ENCODE measurements at places on chromosomes 16 and 17. TPM values are rescaled to one million over a fixed set of nuclear protein-coding genes. Genes with fewer than 3 reads are reported as not detected.

GRCh38 chr17:77528516-77529327, 388.0 kb downstream of the SEC14L1 start:
- peak; percentile 46 for DNase-seq

SDR42E2 gene
- not detected for total RNA-seq

CCNF gene
- total RNA-seq = 1.6 TPM

DNA sequence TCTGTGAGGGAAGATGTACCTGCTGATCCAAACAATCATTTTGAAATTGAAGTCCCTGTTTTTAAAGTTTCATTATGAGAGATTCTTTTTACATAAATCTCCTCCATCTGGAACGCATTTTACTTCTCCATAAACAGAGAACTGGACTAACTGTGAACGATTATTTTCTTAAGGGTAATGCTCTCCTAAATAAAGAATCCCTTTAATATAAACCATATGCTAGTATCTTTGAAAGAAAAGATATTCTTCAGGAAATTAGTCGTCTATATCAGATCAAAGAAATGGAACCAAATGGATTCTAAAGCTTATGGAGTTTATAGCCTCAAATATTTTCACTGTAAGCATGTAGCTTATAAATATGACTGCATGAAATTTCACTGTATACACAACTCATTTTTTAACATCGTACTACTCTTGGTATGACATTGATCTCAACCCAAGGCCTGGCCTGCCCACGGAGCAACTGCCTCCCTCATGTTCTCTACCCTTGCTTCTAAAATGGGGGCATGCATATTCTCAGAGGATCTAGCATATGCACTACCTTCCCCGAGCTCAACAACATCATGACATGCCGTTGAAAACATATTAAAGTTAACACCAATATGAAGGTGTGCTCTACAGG, 66.4 kb downstream of the MYH10 start:
- DNase-seq = no peak

- no peak for DNase-seq
Measured at GRCh38 chr17:35555691-35556090, 4.9 kb downstream of the SLFN14 start.

- peak; percentile 83 for DNase-seq
Measured at GRCh38 chr17:67528751-67529436, 151.8 kb downstream of the PITPNC1 start.

- DNase-seq = peak; percentile 47
Measured at GRCh38 chr17:82235775-82236141, 6.9 kb downstream of the SLC16A3 start.

DNA sequence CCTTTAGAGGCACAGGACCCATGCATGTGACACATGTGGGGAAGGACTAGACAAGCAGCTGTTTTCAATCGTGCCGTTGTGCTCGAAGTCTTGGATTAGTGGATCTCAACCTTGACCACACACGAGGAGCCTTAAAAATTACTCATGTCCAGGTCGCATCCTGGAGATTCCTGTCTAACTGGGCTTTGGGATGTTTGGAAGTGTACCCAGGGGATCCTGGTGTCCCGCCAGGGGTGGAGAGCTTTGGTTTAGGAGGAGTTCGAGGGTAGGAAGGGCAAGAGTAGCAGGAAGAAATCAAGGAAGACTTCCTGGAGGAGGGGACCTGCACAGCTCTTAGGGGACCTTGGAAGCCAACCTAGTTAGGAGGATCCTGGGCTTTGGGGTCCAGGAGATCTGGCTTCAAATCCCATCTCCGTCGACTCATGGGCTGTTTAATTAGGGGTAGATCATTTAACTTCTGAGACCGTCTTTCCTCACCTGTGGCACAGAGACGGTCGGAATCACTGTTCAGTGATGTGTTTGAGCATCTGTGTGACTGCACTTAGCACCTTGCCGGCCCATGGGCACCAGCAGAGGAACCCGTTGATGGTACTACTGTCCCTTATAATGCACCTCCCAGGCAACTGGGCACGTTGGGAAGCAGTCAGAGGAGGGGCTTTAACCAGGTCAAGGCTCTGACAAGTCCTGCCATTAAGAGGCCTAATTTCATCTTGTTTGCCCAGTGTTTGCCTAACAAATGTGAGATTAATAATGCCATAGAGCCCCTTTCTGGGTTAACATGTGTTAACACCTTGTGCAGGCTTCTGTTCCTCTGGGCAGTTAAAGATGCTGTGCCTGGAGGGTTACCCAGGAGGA, 102.0 kb upstream of the PLCG2 start:
- DNase-seq = no peak

ELOB gene
- 226 TPM for total RNA-seq

DNA sequence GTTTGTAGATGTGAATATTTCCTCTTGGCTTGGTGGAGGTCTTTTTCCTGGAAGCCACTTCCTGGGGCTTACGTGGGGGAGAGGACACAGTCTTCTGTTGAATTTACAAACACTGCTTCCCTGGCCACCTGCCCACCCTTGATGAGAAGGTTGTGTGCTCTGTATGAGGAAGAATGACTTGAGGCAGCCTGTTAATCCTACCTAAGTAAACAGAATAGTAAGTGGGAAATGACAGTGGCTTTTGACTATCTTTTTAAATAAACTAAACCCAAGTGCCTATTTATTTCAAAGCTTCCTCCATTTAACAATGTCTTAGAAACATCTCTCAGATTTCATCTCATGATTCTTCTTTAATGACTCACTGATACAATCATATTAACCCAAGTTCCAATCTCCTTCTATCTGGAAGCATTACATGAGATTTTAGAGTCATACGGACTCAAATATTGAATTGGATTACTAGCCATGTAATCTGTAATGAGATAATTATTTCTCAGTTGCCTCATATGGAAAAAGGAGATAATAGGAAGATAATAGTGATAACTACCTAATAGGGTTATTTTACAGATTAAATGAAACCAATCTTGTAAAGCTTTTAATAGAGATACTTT, 96.6 kb upstream of the SMIM36 start:
- no peak for DNase-seq

DNA sequence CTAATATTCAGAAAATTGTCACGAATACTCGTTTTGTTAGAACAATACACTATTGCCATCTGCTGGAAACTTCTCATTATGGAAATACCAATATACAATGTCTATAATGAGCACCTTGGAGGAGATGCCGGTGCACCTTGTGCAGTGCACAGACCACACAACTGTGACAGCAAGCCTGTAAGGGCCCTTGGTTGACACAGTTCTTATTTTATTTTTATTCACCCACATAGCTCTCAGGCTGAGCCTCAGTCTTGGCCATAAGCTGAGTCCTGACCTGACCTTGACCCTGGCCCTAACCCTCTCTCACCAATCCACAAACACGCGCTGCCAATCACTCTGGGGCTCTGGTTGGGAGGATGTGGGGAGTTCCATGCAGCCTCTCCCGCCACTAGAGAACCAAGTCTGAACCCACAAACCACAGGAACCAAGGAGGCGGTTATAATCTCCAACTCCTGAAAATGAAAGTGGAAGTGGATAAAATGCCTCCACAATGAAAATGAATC, 7.6 kb downstream of the AIPL1 start:
- DNase-seq = no peak

ITGAE gene
- total RNA-seq = 13.8 TPM

- no peak for DNase-seq
Measured at GRCh38 chr17:57735707-57736106, 9.4 kb downstream of the CCDC182 start.

CA7 gene
- total RNA-seq = not detected

DNA sequence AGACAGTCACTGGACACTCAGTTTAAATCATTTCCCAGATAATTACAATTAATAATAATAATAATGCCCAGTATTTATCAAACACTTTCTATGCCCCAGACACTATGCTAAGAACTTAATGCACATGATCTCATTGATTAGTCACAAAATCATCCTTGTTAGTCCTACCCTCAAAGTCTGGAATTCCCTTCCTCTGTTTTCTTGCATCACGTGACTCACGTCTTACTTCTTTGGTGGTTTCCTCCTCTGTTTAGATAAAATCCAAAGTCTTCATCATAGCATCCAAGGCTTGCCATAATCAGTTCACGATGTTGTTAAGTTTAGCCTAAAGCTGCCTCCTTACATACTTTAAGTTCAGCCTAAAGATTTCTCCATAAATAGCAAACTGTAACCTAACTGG, 471.9 kb downstream of the PMP22 start:
- no peak for DNase-seq

GRCh38 chr17:38984666-38985065, 17.5 kb upstream of the FBXO47 start:
- DNase-seq = no peak

KIFC3 gene
- total RNA-seq = 9.1 TPM

DNA sequence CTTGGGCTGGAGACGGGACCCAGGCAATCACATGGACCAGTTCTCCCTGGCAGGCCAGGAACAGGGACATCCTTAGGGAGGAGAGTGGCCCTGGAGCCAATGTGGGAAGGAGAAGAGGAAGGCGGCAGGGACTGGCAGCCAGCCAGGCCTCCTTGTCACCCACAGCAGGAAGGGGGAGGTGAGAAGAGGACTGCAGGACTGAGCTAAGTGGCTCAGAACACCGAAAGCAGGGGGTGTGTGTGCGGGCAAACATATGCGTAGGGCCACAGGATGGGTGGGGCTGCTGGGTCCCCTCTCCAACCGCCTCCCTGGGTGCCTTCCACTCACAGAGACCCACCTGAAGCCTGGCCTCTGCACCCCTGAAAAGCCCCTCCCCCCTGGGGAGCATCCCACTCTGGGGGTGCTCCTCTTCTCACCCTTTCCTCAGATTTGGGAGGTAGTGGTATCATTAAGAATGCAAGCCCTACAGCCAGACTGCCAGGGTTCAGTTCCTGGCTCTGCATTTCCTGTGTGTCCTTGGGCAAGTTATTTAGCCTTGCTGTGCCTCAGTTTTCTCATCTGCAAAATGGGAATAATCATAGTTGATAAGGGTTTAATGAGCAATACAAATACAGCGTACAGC, 8.1 kb downstream of the PNMT start:
- DNase-seq = peak; percentile 86

GCGR gene
- not detected for total RNA-seq

- no peak for DNase-seq
Measured at GRCh38 chr16:83951544-83951943, 1.5 kb upstream of the OSGIN1 start.

C16orf74 gene
- total RNA-seq = 0.75 TPM

GRCh38 chr17:1480747-1481465, 11.6 kb downstream of the MYO1C start:
- DNase-seq = no peak

DNA sequence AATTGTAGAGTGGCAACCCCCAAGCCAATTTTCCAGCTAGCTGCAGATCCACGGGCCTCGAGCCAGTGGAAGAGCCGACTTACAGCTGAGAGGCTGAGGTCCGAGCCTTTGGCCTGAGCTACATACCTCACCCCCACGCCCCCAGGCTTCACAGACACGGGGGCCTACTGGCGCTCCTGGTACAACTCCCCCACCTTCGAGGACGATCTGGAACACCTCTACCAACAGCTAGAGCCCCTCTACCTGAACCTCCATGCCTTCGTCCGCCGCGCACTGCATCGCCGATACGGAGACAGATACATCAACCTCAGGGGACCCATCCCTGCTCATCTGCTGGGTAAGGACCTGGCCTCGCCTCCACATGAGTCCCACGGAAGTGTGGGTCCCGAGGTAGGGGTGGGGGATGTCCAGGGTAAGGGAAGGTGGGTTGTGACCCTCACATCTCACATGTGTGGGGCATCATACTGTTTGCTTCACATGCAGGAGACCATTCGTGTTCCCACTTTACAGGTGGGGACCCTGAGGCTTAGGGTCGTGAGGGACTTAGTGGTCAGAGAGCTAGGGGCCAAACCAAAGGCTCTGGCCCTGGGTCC, 3.4 kb downstream of the ACE start:
- DNase-seq = no peak

DNA sequence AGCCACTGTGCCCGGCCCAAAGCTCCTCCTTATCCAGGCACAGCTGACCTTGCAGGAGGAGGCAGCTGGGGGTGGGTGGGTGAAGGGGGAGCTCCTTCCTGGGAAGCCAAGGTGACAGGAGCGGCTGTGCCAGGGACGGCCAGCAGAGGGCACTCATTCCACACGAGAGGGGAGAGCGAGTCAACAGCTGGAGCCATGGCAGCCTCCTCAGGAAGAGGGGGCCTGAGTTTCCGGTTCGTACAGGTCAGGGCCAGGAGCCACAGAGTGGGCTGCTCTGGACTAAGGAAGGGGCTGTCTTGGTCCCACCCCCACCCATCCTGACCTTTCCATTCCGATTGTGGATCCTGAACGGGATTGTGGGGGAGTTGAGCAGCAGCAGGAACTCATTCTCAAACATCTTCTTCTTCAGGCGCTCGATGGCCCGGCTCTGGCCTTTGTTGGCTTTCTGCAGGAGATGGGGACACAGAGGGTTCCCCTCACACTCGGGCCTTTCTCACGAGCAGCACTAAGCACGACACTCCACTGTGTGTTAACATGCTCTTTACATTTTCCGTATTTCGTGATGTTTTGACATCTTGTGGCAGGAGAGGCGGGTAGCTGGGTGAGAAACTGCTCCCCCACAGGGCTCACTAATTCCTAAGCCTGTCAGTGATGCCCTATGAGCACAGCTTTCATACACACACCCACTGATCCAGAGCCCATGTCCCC, 61.6 kb downstream of the TIMM22 start:
- DNase-seq = peak; percentile 72

DNA sequence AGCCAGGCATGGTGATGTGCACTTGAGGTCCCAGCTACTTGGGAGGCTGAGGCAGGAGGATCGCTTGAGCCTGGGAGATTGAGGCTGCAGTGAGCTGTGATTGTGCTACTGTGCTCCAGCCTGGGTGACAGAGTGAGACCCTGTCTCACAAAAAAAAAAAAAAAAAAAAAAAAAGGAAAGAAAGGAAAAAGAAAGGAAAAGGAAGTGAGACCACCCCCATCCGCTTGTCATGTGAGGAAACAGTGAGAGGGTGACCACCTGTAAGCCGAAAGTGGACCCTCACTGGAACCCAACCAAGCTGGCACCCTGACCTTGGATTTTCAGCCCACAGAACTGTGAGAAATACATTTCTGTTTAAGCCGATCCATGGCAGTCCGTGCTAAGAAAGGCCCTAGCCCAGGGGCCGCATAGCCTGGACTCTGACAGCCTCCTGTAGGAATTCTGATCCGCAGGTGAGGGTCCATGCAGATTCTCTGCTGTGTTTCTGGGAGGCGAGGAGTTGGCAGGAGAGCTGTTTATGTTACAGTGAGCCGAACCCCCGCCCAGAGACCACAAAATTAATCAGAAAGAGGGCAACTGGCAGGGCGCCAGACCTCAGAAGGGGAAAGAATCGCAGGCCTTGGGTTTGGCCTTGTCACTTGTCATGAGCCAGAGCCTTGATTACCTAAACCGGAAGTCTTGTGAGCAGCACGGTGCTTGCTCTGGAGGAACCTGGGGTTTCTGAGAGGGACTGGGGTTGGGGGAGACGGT, 945 bp downstream of the SGSH start:
- peak; percentile 78 for DNase-seq

GRCh38 chr16:55297910-55298479, 26.0 kb upstream of the IRX6 start:
- DNase-seq = no peak

- no peak for DNase-seq
Measured at GRCh38 chr16:10151718-10152117, 30.5 kb downstream of the GRIN2A start.
